ENCODE measurements at places on chromosomes 16 and 17. TPM values are rescaled to one million over a fixed set of nuclear protein-coding genes. Genes with fewer than 3 reads are reported as not detected.

Gene ZG16
- not detected for total RNA-seq

GRCh38 chr17:40803617-40804082 is 3.9 kb upstream of the KRT28 start:
- no peak overlapping the region for H3K4me3 ChIP-seq
- H3K4me1 ChIP-seq = peaks cover 3% of the 10 kb centered on the region
- peak; percentile 60 for DNase-seq
- H3K36me3 ChIP-seq = no peaks in the 10 kb centered on the region

DNA sequence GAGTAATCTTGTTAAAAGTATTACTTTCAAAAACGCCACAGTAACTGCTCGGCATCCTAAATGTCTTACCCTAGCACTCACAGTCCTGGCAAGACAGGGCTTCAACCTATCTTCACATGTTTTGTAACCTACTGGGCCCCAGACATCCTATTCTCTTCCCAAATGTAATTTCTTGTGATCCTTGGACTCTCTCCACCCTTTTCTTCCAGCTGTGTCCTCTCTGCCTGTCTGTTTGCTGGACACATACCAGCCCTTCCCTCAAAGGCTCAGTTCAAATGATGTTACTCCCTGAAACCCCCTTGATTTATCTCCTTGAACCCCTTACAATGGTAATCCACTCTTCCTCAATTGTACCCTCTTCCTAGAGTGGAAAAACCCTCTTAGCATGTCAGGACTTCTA is 60.1 kb upstream of the CNEP1R1 start:
- H3K4me3 ChIP-seq = no peak overlapping the region
- H3K4me1 ChIP-seq = no peaks in the 10 kb centered on the region
- DNase-seq = no peak
- peaks cover 42% of the 10 kb centered on the region for H3K27me3 ChIP-seq
- no peaks in the 10 kb centered on the region for H3K36me3 ChIP-seq

GRCh38 chr17:13561606-13562270 is 40.0 kb downstream of the HS3ST3A1 start:
- no peak for DNase-seq
- H3K36me3 ChIP-seq = no peaks in the 10 kb centered on the region
- no peak overlapping the region for H3K27ac ChIP-seq
- H3K27me3 ChIP-seq = no peaks in the 10 kb centered on the region
- H3K4me3 ChIP-seq = no peak overlapping the region

DNA sequence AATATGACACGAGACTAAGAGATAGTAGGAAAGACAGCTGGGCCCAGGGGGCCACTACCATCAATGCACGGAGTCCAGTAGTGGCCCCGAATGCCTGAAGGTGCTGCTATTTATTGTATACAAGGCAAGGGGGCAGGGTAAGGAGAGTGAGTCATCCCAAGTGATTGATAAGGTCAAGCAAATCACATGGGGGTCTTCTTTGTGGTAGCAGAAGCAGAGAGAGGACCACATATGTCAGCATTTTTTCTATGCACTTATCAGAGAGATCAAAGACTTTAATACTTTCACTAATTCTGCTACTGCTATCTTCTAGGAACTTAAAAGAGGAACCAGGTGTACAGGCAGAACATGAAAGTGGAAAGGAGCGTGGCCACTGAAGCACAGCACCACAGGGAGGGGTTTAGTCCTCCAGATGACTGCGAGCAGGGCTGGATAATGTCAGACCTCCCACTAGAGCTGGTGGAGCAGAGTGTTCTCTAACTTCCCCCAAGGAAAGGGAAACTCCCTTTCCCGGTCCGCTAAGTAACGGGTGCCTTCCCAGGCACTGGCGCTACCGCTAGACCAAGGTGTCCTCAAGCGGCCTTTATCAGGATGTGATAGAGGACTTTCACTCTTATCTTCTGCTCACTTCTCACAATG is 26.4 kb upstream of the ARL4D start:
- no peaks in the 10 kb centered on the region for H3K36me3 ChIP-seq
- H3K27ac ChIP-seq = no peak overlapping the region
- H3K4me3 ChIP-seq = no peak overlapping the region
- no peaks in the 10 kb centered on the region for H3K27me3 ChIP-seq
- peaks cover 19% of the 10 kb centered on the region for H3K4me1 ChIP-seq

DNA sequence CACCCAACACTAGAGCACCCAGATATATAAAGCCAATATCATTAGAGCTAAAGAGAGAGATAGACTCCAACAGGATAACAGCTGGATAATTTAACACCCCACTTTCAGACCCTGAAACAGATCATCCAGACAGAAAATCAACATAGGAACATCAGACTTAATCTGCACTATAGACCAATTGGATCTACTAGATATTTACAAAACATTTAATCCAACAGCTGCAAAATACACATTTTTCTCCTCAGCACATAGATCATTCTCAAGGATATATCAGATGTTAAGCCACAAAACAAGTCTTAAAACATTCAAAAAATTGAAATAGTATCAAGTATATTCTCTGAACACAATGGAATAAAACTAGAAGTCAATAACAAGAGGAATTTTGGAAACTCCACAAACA is 4.1 kb upstream of the CCL13 start:
- no peaks in the 10 kb centered on the region for H3K4me1 ChIP-seq
- no peak for DNase-seq
- no peaks in the 10 kb centered on the region for H3K36me3 ChIP-seq
- peaks cover 6% of the 10 kb centered on the region for H3K27me3 ChIP-seq
- no peak overlapping the region for H3K4me3 ChIP-seq
- H3K27ac ChIP-seq = no peak overlapping the region

- no peaks in the 10 kb centered on the region for H3K36me3 ChIP-seq
- DNase-seq = peak; percentile 89
- H3K27me3 ChIP-seq = peaks cover 15% of the 10 kb centered on the region
- peaks cover 65% of the 10 kb centered on the region for H3K4me1 ChIP-seq
Observed at GRCh38 chr17:40516581-40517285, 15.3 kb upstream of the TNS4 start.

DNA sequence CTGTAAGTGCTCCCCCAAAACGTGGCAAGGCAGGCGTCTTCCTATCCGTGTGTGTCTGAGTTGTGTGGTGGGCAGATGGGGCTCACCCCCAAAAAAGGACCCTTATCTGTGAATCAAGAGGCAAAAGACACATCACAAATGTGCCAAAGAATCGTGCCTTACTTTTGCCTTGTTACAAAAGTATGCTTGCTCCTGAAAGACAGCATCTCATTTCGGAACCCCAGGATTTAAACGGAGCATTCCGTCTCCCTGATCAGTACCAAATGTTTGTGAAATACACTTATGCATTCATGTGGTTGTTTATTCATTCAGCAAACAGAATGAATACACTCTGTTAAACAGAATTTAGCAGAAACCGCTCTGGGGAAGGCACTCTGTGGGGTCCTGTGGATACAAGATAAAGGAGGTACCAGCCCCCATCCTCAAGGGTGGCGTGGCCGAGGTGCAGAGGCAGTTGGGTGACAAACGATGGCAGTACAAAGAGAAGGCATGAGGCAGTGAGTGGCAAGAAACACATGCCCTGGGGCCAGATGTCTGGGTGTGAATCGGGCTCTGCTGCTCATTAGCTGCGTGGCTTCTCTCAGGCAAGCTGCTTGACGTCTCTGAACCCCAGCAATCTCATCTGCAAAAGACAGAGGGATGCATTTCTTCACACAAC is 654 bp downstream of the WFDC1 start:
- no peak for DNase-seq
- no peak overlapping the region for H3K27ac ChIP-seq
- no peak overlapping the region for H3K4me3 ChIP-seq
- peaks cover 4% of the 10 kb centered on the region for H3K36me3 ChIP-seq

DNA sequence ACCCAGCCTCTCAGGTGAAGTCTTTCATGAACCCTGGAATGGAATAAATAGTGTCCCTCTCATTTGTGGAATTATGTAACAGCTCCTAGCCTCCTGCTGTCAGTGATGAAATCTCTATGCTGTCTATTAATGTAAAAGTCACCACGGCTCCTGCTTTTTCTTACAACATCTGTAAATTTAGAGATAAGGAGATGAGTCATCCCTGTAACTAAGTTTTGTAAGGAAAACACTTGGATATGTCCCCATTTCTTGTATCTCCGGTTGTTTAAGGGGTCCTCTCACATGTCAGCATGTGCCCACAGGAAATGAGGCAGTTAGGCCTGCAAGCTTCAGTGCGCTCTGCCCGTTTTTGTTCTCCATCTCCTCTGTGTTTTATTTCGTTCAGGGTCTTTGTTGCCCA is 2.8 kb upstream of the NAT9 start:
- no peak overlapping the region for H3K4me3 ChIP-seq
- no peaks in the 10 kb centered on the region for H3K27me3 ChIP-seq
- H3K4me1 ChIP-seq = peaks cover 72% of the 10 kb centered on the region
- no peaks in the 10 kb centered on the region for H3K36me3 ChIP-seq

- peaks cover 8% of the 10 kb centered on the region for H3K4me1 ChIP-seq
- no peak overlapping the region for H3K27ac ChIP-seq
- no peak for DNase-seq
- H3K36me3 ChIP-seq = no peaks in the 10 kb centered on the region
- H3K27me3 ChIP-seq = peaks cover 32% of the 10 kb centered on the region
- H3K4me3 ChIP-seq = no peak overlapping the region
Observed at GRCh38 chr16:54651440-54652195, 279.0 kb upstream of the IRX5 start.

DNA sequence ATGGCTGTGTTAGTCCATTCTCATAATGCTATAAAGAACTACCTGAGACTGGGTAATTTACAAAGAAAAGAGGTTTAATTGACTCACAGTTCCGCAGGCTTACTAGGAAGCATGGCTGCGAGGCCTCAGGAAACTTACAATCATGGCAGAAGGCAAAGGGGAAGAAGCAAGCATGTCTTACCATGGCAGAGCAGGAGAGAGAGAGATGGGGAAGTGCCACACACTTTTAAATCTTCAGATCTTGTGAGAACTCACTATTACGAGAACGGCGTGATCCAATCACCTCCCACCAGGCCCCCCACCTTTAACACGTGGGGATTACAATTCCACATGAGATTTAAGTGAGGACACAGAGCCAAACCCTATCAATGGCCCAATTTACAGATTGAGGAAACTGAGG is 96.5 kb downstream of the SDK2 start:
- no peaks in the 10 kb centered on the region for H3K27me3 ChIP-seq
- H3K36me3 ChIP-seq = no peaks in the 10 kb centered on the region
- no peak overlapping the region for H3K4me3 ChIP-seq
- no peak overlapping the region for H3K27ac ChIP-seq

GRCh38 chr17:38733282-38733981 is 3.3 kb downstream of the CISD3 start:
- no peaks in the 10 kb centered on the region for H3K36me3 ChIP-seq
- H3K27ac ChIP-seq = peak overlapping the region; percentile 81
- H3K4me1 ChIP-seq = peaks cover 57% of the 10 kb centered on the region
- H3K27me3 ChIP-seq = no peaks in the 10 kb centered on the region

DNA sequence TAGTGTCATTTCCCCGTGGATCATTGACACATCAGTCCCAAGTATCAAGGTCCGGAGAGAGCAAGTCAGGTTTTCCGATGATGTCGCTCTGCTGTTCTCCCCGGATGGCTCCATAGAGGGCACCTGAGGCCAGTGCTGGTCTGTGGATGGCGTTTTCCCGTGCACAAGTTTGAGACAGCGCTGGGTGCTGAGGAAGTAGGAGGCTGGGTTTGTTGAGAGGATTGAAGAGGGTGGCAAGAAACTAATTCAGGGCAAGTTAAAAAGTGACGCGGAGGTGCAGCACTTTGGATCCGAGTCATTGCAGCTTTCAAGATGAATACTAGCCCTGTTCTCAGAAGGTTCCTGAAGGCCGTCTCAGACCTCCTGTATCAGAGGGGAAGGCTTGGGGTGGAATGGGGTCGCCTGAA is 7.7 kb downstream of the NUBP1 start:
- no peak overlapping the region for H3K27ac ChIP-seq
- peaks cover 28% of the 10 kb centered on the region for H3K36me3 ChIP-seq
- peaks cover 40% of the 10 kb centered on the region for H3K4me1 ChIP-seq
- no peak for DNase-seq
- no peaks in the 10 kb centered on the region for H3K27me3 ChIP-seq
- H3K4me3 ChIP-seq = no peak overlapping the region

DNA sequence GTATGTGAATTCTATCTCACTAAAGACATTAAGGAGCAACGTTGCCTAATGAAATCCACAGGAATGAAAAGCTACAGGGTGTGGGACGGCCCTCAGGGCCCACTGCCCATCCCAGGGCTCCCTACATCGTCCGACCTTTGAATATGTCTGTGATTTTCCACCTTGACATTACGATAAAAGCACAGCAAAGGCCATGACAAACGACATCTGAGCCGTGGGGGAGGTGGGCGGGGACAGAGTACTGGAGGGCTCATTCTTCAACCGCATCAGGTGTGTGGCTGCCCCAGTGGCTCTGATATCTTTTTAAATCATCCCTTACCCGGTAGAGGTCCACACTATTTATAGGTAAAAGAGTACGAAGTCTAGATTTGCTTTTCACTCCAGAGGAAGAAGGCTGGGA is 35.1 kb downstream of the LMF1 start:
- no peak overlapping the region for H3K27ac ChIP-seq
- DNase-seq = no peak
- no peaks in the 10 kb centered on the region for H3K36me3 ChIP-seq
- H3K4me3 ChIP-seq = no peak overlapping the region
- H3K4me1 ChIP-seq = peaks cover 3% of the 10 kb centered on the region

Gene SEPTIN12
- not detected for total RNA-seq

DNA sequence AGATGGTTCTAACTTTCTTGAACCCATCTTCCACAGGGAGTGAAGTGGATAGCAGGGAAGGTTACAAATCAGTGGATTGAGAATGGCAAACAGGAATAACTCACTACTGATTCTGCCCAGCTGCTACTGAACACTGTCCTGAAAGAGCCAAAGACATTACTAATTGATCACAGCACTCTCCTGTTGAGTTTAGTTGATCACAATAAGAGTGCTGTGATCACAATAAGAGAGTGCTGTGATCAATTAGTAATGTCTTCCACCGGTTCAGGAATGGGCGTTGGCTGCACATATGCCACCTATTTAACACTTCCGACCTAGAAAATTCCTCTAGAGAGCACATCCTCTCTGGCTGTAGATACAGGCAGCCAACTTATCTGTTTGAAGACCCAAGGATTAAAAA is 11.4 kb downstream of the CFAP97D1 start:
- no peaks in the 10 kb centered on the region for H3K4me1 ChIP-seq
- peaks cover 15% of the 10 kb centered on the region for H3K27me3 ChIP-seq
- H3K36me3 ChIP-seq = no peaks in the 10 kb centered on the region
- no peak overlapping the region for H3K4me3 ChIP-seq

Gene DHRS7C
- total RNA-seq = not detected

Gene SCNN1G
- not detected for total RNA-seq

- H3K27ac ChIP-seq = no peak overlapping the region
- DNase-seq = no peak
- no peak overlapping the region for H3K4me3 ChIP-seq
- H3K27me3 ChIP-seq = peaks cover 24% of the 10 kb centered on the region
- H3K4me1 ChIP-seq = no peaks in the 10 kb centered on the region
Observed at GRCh38 chr16:20689668-20690067, 7.8 kb downstream of the ACSM1 start.

Gene SLC9A5
- 1.6 TPM for total RNA-seq

DNA sequence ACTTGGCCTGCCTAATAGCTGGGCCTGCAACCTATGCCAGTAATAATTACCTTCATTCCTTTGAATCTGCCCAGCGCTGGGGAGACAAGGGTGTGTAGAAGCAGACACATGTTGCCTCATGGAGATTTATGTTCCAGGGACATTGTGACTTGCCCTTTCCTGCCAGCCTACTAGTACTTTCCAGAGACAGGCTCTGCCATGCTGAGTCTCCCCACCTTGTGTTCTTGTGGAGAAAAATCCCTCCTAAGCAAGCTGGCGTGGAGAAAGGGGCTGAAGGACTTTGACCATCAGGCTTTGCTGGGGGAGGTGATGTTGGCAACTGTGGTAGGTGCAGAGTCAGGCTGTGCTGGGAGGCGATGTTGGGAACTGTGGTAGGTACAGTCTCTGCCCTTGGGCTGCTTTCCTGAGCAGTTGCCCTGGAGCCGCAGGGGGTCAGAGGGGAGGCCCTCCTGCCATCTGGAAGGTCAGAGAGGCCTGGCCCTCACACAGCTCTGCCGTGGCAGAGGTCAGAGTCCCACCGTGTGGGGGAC is 4.0 kb downstream of the KSR1 start:
- no peaks in the 10 kb centered on the region for H3K27me3 ChIP-seq
- no peak overlapping the region for H3K4me3 ChIP-seq
- H3K36me3 ChIP-seq = no peaks in the 10 kb centered on the region

Gene ABCC11
- not detected for total RNA-seq

Gene HBZ
- not detected for total RNA-seq

Measured in naive thymus-derived CD8-positive, alpha-beta T cell (primary cell).